ENCODE measurements at places on chromosomes 3 and 15.

DNA sequence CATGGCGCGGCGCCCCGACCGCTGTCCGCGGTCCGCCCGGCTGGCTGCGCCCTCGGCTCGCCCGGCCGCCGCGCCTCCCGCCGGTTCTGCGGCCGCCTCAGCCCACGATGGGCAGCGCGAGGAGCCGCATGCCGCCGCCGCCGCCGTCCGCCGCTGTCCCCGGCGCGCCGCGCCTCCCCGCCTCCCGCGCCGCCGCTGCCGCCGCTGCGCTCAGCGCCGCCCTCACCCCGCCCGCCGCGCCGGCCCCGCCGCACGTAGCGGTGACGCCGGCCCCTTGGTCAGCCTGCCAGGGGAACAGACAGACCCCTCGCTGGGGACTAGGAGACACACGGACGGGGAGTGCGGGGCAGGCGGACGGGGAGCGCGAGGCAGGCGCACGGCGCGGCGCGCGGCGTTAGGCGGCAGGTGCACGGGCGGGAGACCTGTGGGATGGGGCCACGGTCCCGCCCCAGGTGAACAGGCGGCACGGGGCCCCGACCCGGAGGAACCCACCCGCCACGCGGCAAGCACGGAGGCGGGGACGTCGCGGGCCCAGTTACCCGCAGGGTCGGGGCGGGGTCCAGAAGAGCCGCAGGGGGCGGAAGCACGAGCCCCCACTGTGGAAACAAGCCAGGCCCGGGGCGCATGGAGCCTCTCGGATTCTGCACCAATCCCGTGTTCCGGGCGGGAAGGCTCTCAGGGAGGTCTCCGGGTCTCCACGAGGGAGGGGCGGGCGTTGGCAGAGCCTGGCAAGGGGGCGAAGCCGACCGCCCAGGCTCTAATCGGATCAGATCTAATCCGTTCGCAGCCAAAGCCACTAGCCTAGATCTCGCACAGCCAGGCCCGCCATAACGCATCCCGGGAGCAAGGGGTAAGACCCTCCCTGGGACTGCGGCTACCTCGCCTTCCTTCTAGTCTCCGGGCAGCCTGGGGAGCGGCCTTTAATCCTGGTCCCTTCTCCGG, at the start of gene CSPG5:
TSS of gene CSPG5 (minus strand) at position 175 of the 942 bp plus-strand sequence. CDS start at position 3, 172 bp downstream.
- DNase-seq = no peak

DNA sequence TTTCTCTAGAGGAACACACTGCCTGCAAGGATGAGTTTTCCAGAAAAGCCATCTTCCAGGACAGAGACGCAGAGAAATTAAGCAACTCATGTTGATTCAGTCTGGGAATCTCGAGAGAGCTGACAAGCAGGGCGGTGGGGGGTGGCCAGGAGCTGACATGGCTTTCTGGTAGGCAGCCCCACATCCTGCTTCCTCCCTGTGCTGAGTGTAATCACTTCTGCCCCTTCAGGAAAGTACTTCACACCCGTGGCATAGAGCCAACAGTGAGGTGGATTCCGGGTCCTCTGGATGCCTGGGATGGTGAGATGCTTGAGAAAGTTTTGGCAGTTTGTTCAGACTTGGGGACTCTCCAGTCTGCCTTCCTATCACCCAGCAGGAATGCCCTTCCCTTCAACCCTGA, 221.1 kb downstream of the SLCO3A1 start:
- DNase-seq = no peak

GRCh38 chr3:32292085-32292796, 53.8 kb downstream of the CMTM8 start:
- no peak for DNase-seq

DNA sequence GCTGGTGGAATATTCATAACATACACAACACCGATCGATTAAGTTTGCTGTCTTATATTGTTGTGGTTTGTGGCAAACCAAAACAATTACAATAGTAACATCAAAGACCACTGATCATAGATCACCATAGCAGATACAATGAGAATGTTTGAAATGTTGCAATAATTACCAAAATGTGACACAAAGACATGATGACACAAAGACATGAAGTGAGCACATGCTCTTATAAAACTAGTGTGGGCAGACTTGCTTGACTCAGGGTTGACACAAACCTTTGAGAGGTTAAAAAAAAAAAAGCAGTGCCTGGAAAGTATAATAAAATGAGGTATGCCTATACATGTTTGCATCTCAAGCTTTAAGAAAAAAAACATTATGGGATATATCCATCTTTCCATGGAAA, 130.3 kb downstream of the NR1I2 start:
- no peak for DNase-seq

GRCh38 chr15:90142216-90143165, 40.2 kb upstream of the IDH2 start:
- peak; percentile 29 for DNase-seq

GRCh38 chr3:46883054-46883829, 5.7 kb downstream of the PTH1R start:
- no peak for DNase-seq

All from stimulated activated CD8-positive, alpha-beta memory T cell treated with anti-CD3 and anti-CD28 coated beads, Interleukin-2, amount 100 ng/mL, for 48 hours (primary cell).